NCI-H1694 (cell line): ENCODE measurements at places on chromosomes 11 and 22.

GRCh38 chr11:75376175-75376574 is 23.1 kb upstream of the RPS3 start:
- DNase-seq, result no peak

DNA sequence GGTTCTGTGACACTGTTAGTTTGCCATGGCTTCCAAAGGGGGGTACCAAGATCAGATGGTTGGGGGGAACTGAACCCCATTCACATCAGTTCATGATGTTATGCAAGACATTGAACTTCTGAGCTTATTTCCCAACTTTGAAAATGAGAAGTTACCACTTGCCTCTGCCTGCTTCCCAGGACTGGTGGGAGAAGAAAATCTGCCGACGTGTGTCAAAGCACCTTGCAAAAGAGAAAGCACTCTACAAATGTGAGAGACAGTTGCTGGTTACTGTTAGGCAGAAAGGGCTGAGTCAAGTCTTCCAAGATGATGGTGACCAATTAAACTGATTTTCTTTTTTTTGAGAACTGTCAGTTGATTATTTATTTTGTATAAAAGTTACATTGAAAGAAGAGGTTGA is 45.6 kb downstream of the SMCO4 start:
- no peak for DNase-seq

DNA sequence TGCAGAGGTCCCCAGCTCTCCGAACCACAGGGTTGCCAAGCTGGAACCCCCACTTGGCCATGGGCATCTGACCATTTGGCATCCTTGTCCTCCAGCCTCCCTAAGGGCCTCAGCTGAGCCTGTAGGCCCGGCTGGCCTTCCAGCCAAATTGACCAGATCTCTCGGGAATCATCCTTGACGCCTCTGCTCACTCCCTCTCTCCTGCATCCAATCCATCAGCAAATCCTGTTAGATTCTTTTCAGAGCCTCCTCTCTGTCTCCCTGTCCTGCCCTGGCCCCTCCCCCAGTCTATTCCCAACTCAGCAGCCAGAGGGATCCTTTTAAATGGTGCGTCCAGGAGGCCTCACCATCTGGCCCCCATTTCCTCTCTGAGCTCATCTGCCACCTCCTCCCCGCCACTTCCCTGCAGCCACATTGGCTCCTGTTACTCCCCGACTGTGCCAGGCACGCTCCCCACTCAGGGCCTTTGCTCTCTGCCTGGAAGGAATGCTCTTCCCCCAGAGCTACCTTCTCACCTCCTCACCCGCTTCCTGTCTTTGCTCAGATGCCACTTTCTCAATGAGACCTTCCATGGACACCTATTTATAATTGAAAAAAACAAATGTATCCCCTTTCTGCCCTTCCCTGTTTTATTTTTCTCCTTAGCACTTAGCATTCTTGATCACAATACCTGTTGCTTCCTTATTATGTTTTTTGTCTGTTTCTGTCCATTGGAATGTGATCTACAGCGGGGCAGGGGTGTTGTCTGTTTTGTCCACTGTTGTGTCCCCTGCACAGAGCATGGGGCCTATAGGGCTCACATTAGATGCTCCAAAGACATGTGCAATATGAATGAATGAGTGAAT is 78.1 kb downstream of the NFAM1 start:
- DNase-seq, result peak; percentile 97

DNA sequence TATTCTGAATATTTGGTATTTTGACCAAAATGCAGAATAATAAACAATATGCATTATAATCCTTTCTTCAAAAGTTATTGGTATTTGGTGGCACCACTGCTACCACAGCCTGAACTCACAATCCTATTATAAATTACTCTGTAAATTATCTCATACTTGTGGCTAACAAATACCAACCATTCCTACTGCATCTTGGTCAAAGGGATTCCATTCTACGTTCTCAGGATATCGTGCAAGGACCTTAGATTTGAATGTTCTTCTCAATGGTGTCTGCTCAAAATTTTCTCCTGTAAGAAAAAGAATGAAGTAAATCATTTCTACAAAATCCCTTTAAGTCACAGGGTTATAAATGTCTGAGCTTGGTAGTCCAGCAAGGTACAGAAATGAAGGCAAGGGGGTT is 58.7 kb downstream of the DENND5A start:
- no peak for DNase-seq

DNA sequence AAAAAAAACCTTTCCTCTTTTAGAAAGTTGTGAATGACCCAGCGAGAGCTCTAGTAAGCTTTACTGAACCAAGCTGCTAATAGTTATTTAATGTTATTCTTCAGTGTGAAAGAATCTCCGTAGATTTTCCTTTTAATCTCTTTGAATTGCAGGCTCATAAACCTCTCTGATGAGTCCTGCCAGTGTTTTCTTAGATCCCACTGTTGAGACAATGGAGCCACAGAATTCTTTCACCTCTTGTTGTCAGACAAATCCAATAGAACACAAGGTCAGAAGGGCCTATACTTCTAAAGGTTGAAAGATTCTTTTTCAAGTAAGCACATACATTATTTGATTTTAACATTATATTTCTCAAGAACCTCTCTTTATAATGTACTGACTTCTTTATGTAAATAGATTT is 52.2 kb downstream of the DNAJC24 start:
- no peak for DNase-seq

GRCh38 chr11:68855205-68855981 is 13.7 kb upstream of the CPT1A start:
- no peak for DNase-seq

DNA sequence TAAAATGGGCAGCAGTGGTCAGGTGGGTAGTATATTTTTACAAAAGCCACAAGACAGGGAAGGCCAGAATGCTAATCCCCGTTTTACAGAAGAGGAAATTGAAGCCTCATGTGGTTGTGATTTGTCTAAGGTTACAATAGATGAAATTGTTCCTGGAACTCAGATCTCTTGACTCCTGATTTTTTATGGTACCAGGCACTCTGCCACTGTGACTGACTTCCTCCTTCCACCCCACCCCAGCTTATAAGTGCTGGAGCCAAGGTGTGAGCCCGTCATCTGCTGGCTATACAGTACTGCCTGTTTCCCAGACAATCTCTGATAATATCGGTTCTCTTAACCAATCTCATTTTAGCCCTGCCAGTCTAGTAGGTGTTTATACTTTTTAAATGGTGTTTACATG is 1.9 kb downstream of the SLC5A1 start:
- no peak for DNase-seq

DNA sequence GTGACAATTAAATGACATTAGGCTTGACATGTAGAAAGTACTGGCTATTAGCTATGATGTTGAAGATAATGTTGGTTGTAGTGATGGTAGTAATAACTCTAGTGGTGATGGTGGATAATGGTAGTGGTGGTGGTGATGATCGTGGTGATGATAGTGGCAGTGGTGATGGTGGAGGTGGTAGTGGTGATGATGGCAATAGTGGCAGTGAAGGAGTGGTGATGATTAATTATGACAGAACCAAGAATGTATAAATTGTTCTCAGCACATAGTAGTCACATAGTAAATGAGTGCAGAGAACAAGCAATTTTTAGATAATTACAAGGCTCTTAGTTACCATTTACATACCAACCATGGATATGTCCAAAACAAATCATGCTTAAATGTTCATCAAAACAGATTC is 5.3 kb upstream of the CD44 start:
- no peak for DNase-seq

DNA sequence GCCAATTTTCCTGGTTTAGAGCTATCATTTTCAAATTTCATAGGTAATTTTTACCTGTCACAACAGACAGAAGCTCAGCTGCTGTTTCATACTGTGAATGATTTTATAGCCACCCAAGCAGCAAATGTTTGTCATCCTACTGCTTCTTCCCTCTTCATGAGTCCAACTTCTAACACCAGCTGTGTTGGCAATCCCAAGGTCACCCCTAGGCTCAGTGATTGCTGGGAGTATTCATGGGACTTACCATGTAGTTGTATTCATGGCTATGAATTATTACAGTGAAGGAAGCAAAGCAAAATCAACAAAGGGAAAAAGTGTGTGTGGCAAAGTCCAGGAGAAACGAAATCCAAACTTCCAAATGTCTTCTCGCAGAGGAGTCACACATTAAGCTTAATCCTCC is 28.5 kb downstream of the CUL5 start:
- DNase-seq, result no peak

DNA sequence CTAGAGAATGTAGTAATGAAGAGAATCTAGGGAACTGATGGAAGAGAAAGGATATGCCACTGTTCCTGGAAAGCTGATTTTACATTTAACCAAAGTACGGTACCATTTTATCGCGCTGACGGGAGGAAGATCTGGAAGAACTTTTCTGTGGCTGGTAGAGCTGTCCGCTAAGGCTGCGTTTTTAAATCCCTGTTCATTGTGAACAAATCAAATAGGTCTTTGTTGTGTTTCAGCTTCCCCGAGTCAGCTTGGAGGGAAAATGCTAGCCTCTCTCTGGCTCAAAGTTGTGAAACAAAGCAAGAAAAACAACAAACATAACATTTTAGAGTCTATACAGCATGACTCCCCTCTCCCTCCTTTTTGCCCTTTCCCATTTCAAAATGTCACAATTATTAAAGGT is 34.4 kb downstream of the FBXO7 start:
- no peak for DNase-seq

- DNase-seq, result no peak
These were observed 13.3 kb downstream of the MPST start for GRCh38 chr22:37032535-37033460.

DNA sequence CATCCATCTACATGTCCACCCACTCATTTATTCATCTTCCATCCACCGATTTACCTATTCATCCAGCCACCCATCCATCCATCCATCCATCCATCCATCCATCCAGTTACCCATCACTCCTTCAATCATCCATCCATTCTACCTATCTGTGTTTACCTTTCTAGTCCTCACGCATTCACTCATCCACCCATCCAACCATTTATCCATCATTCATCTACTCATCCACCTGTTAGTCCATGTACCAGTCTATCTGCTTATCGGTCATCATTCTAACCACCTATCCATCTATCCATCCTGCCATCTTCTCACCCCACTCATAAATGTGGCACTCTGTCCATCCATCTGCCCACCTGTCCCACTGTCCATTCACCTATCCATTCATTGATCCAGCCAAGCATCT is 21.9 kb upstream of the MYEOV start:
- DNase-seq, result no peak

DNA sequence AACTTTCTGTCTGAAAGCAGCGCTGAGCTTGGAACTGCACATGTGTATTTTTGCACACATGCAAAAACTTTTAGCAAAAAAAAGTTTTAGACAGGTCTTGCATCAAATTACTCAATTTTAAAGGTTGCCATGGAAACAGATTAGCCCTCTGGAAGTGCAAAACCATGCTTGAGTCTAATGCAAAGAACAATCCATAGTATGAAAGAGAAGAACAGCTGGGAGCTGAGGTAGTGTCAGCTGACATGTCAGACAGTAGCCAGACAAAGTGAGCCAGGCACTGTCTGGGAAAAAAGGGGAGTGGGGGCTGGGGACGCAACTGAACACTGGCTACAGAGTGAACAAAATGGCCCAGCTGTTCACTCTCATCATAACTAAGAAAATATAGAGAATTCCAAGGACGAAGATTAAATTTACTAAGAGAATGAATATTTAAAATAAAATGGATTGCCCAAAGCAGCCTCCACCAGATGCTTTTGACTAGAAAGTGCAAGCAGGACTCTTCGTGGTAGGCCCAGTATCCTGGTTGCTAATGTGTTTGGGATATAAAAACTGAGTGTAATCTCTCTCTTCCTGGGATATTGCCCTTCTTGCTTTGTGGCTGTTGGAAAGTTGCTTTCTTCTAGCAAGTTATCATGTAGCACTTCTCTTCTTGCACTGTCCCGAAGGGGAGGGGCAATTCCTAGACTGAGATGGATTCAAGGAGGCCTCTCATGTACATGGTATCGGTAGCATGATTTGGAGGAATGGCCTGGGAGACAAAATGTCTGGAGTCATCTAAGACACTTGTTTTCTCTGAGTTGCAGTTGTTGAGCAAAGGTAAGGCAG is 434.1 kb upstream of the FAT3 start:
- peak; percentile 6 for DNase-seq

DNA sequence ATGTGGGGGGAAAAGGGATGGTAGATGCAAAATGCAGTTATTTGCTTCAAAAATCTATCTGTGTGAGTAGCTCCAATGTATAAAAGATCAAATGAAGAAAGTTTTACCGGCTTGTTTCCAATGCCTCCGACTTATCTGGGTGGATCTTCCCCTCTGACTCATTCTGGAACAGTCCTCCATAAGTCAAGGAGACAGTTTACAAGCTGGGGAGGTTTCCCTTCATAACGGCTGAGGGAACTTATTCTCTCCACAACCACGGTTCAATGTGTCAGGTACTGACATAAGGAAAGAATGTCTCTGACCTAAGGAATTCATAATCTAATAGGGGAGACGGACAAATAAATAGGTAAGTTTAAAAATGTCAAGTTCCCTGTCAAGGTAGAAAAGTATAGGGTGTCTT is 49.7 kb upstream of the BIRC3 start:
- DNase-seq, result no peak

GRCh38 chr22:19143967-19144400 is 467 bp downstream of the ESS2 start:
- no peak for DNase-seq

DNA sequence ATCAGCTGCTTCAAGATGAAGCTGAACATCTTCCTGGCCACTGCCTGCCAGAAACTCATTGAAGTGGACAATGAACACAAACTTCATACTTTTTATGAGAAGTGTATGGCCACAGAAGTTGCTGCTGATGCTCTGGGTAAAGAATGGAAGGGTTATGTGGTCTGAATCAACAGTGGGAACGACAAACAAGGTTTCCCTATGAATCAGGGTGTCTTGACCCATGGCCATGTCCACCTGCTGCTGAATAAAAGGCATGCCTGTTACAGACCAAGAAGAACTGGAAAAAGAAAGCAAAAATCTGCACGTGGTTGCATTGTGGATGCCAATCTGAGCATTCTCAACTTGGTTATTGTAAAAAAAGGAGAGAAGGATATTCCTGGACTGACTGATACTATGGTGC is 22.2 kb upstream of the BIRC3 start:
- no peak for DNase-seq

GRCh38 chr22:41777749-41778425 is 22.6 kb upstream of the CCDC134 start:
- no peak for DNase-seq

- no peak for DNase-seq
These were observed 13.2 kb upstream of the ADA2 start for GRCh38 chr22:17232406-17232805.

GRCh38 chr22:50268655-50269113 is 1.5 kb downstream of the MAPK11 start:
- no peak for DNase-seq

DNA sequence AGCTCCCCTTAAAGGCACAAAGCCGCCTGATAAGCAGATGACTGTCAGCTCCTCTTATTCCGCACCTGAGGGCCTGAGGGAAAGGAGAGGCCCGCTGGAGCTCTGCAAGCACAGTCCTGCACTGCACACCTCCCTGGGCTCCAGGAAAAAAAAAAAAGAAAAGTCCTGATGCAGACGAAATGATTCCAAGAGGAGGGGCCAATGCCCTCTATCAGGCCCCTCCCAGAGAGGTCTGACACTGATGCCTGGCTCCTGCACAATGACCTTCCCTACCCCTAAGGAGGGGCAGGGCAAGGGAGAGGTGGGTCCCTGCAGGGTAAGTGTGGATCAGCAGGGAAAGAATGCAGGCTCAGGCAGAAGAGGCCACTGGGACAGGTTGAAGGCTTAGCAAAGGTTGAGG is 572.7 kb downstream of the SOX6 start:
- no peak for DNase-seq
